ENCODE measurements at places on chromosomes 5 and 9.

GRCh38 chr9:132409828-132410528 is at the start of gene CFAP77:
TSS of gene CFAP77 (plus strand) at chr9:132410211. CDS start at chr9:132410272, 61 bp downstream.
- peak; percentile 22 for DNase-seq

DNA sequence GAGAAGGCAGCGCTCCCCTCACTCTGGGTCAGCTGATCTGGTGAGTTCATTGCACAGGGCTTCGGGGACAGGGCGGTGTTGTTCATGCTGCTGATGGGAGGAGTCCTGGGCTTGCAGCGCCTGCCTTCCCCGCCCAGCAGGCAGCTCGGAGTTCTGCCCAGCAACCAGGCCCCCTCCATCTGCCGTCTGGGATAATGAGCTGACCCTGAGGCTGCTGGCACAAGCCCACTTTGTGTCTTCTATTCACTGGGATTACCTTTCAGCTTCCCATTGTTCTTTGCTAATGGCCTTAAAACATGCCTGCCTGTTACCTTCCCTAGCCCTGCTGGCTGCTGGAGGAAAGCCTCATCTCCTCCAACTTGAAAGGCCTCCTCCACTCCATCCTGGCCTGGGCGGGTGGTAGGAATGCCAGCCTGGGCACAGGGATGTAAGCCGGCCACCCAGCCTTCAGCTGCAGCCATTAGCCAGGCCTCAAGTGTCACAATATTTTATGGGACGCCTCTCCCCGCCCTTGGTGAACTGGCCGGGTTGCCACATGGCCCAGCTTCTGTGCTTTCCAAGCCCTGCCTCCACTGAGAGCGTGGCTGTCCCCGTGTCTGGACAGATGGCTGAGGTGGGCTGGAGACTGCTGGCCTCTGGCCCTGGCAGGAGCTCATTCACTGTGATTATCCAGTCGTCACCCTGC is 70.4 kb downstream of the GADD45G start:
- DNase-seq, result no peak

DNA sequence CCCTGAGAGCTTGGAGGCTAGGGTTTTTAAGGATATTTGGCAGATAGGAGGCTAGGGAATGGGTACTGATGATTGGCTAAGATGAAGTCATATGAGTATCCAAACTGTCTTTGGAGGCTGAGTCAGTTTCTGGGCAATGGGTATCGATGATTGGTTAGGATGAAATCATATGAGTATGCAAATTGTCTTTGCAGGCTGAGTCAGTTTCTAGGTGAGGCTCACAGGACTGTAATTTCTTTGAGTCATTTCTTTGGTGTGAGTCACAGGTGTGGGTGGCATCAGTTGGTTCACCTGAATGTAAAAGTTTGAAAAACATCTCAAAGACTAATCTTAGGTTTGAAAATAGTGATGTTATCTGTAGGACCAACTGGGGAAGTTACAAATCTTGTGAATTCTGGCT is 1068.0 kb downstream of the NR2F1-AS1 start:
- DNase-seq, result no peak

DNA sequence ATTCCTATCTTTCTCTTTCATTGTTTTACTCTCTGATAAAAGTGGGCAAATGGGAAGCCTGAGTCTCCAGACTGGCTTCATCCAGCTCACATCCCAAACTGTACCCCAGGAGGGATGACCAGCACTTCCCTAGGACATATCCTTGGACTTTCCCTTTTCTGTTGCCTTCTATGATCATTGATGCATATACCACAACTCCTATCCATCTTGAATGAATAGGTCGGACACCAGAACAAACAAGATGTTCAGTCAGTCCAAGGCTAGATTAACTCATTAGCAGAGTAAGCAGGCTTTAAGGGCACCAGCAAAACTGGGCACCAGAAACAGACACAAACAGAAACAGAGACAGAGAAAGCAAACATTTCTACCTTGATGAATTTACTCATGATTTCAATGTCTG is 159.1 kb upstream of the RGMB start:
- DNase-seq, result no peak

DNA sequence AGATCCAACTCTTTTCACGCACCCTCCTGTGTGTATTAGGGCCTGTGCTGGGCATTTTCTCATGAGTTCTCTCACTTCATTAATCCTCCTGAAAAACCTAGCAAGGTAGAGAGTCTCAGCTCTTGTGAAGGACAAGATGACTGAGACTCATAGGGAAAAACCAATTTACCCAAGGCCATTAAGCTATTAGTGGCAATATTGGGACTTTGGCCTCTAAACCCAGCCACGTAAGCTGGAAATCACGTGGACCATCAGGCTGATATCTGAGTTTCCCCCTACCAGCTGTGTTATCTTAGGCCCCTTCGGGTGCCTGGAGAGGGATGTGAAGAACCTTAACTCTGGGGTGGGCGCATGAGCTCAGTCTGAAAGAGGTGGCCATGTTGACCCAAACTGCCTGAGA is 80.7 kb downstream of the ANKH start:
- no peak for DNase-seq

DNA sequence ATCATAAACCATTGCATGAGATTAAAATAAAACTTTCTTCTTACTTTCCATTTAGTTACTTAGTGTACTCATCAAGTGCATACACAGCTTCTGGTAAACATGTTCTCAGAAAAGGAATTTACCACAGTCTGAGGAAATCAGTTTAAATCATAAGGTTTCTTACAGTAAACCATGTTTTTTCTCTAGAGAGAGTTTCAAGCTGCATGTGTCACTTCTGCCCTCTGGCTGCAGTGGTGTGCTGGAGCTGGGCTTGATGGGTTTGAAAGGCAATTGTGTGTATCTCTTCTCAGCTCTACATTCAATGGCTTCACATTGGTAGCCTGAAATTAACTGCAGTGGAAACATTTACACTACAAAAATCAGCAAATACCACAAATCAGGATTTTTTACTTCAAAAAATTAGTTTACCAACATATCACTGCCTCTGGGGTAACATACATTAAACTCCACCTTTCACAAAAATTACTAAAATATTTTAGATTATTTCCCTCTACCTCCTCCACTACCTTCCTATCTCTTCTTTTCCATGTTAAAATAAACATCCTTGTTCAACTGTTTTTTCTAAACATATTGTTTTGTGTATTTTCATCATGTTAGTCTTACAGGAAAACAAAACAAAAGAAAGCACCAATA is 414.3 kb downstream of the ANXA1 start:
- no peak for DNase-seq

DNA sequence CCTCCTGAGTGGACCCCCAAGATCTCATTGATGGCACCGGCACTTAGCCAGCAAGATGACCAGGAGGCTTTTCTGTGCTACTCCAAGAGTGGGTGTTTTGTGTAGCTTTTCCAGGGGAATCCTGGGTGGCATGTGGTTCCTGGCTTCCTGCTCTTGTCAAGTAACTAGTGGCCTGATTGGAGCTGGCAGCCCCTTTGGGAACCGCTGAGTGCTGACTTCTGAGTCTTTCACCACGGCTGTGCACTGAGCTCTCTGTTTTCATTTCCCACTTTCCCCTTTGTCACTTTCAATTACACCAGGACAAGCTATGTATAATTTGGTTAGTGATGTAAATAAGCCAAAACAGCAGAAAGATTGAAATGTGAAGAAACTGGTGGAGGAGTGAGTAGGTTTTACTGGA is 255.4 kb downstream of the GOLPH3 start:
- DNase-seq, result no peak

GRCh38 chr9:137145731-137146526 is 7.0 kb downstream of the GRIN1 start:
- no peak for DNase-seq

GRCh38 chr9:1366276-1366675 is 316.1 kb downstream of the DMRT2 start:
- DNase-seq, result no peak

- no peak for DNase-seq
Measured at GRCh38 chr9:126915281-126915816, 767 bp downstream of the RALGPS1 start.

- DNase-seq, result no peak
Measured at GRCh38 chr9:78443946-78444345, 147.0 kb downstream of the PSAT1 start.

GRCh38 chr5:109484597-109484996 is 74.8 kb upstream of the PJA2 start:
- no peak for DNase-seq

DNA sequence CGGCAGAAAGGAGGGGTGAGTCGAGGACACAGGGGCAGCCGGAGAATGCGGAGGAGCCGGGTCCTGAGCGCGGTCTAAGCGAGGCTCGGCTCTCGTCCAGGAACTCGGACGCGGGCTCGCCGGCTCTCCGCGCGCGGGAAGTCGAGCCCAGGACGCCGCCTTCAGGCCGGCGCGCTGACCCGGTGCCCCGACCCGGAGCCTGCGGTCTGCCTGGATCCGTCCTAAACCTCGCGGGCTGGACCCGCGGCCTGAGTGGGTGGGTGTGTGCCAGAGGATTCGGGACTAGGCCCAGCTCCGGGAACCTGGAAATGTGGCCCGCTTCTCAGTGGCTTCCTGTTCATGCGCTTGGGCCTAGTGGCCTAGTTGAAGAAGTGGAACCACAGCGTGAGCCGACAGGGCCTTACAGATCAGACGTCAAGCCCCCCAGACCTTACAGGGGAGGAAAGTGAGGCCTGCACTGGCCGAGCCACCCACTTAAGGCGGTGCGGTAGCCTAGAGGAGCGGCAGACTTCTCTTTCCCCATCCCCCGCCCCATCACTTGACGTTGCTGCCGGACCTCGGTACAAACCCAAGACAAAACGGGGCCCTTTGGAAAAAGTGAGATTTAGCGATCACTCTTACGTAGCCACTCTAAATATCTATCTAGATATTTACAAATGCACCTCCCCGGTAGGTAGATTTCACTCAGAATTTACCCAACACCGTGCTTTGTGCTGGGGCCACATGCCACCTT is 1.2 kb downstream of the CDKN2B-AS1 start:
- no peak for DNase-seq

GRCh38 chr5:83856881-83857280 is 136.2 kb upstream of the HAPLN1 start:
- DNase-seq, result no peak

DNA sequence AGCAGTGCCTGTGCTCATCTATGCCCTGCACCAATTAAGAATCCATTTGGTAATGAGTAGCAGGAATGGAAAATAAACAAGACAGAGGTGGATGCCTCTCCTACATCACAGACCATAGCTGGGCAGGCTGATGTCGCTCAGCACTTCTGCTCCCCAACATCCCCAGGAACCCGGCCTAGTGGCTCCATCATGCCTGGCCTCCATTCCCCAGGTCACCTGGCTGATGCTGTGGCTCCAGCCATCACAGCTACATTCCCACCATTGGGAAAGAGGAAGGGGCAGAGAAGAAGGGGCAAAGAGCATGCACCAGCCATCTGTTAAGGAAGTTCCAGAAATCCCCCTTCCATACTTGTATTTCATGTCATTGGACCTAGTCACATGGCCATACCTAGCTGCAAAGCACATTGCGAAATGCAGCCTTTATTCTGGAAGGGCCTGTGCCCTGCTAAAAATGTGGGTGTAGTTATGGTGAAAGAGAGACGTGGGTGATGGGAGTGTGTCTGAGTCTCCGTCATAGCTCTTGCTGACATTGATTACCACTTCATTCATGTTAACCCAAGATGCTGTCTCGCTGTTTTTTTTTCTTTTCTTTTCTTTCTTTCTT is 86.1 kb upstream of the ADAMTS2 start:
- DNase-seq, result no peak

DNA sequence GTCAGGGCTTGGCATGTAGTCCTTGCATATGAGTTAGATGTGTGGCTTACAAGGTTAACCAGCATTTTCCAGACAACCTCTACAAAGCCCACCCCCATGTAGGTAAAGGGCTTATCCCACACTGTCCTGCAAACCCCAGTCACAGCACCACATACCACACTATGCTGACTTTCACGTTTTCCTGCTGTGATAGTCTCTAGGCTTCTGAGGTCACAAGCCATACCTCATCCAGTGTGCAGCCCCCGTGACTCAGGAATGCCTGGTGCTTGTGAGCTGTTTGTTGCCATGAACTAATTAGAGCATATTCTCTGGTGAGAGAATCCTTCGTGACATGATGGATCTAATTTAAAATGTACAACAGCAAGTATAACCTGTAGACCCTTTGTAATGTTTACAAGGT is 50.8 kb downstream of the ERAP1 start:
- DNase-seq, result no peak

DNA sequence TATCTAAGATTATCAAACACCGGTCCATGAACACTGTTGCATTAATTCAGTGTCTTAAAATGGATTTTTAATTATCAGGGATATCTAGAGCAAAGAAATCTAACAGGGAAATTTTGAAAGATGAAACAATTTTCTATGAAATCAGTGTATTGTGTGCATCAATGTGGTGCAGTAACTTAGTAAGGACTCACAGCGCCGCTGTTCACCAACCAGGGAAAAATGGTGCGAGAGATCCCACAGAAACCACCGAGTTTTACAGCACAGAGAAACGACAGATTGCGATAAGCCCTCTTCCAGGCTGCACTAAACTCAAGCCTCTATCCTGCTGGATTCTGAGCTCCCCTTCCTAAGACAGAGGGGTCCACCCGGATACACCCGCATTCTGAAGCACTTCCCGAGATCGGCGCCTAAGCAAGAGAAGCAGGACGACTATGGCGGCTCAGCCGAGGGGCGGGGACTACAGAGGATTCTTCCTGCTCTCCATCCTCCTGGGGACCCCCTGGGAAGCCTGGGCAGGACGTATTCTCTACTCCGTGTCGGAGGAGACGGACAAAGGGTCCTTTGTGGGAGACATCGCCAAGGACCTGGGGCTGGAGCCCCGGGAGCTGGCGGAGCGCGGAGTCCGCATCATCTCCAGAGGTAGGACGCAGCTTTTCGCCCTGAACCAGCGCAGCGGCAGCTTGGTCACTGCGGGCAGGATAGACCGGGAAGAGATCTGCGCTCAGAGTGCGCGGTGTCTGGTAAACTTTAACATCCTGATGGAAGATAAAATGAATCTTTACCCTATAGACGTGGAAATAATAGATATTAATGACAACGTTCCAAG is at the start of gene PCDHGA7:
PCDHGA7 (plus strand) TSS at position 274 of the 826 bp plus-strand sequence; CDS start at position 432, 158 bp downstream.
- no peak for DNase-seq

GRCh38 chr5:17106521-17106920 is 110.9 kb upstream of the BASP1 start:
- no peak for DNase-seq

DNA sequence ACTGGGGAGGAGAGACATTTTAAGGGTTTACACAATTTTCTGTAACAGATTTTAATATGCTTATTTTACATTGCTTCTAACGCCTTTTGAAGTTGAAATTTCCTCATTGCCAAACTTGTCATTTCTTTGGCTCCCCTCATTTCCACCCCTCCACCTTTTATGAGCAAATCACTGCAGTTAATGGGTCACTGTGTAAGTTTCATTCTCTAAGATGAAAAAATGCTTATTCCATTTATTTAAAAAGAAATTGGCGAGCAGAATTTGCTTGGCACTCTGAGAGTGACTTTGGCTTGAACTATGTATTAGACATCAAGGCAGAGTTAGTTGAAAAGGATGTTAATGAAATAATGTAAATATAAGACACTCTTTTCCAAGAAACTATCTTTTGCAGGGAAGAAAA is 66.6 kb downstream of the ITGA1 start:
- no peak for DNase-seq

DNA sequence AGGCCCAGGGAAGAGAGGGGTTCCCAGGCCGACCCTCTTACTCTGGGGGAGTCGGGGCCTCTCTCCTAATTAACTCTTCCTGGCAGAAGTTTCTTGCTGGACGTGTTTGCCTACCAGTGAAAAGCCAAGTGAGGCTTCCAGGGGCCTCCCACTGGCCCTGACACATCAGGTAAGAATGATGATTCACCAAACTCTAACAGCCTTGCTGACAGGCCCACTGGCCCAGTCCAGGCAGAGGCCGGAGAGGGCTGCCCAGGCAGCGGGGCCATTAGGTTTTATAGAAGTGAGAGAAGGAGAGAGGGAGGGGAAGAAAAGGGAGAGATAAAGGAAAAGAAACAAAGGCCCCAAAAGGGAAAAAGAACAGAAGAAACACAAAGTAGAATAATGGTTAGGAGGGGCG is 50.8 kb upstream of the FOXE1 start:
- DNase-seq, result peak; percentile 90

- DNase-seq, result no peak
Measured at GRCh38 chr5:1593903-1594356, 70.2 kb upstream of the LPCAT1 start.

Measured in A172 (cell line).